ENCODE measurements at places on chromosomes 12 and 14.

GRCh38 chr14:91272341-91273272, 28.1 kb upstream of the GPR68 start:
- no peak for DNase-seq

GRCh38 chr12:57810450-57810849, 8.1 kb downstream of the AVIL start:
- DNase-seq: no peak

GRCh38 chr12:87518481-87518880, 510.7 kb downstream of the C12orf50 start:
- DNase-seq: no peak

- DNase-seq: no peak
Observed at GRCh38 chr12:67425394-67425793, 156.2 kb downstream of the CAND1 start.

DNA sequence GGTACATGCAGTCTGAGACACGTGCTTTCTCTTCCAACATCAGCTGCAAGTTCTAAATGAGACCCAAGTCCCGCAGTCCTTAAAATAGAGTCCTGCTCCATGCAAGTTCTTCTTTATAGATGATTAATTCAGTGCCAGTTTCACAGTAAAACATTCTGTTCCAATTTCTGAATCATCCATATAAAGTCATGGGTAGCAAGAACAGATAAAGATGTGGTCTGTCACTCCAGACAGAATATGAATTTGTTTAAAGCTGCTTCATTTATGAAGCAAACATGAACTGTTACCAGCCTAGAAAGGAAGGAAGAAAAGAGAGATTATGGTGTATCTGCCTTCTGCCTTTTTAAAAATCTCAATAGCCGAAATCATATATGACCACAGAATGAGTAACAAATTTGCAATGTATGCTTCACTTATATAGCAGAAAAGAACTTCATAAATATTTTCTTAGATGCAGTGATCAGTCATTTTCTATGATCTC, 83.3 kb downstream of the KITLG start:
- DNase-seq: no peak

DNA sequence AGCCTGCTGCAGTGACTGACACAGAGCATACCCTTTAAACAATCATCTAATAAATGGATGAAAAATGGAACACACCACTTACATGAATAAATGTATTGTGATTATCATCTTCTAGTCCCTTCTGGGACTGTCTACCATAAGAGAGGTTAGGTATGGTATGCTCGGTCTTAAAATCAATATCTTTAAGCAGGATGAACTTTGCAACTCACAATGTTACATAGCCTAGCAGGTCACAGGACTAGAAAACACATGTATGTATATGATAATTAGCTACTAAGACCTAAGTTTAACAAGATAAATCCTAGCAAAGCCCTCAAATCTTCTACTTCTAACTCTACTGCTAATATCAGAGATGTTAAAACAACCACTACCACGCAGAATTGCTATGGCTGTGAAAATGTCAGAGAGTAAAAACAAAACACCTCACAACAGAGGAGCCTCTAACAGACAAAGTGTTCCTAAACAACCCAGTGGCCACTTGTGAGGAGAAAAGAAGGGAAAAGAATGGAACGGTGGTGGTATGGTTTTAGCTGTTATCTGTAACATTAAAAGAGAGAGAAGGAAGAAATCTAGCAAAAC, 139.4 kb downstream of the STXBP6 start:
- DNase-seq: no peak

DNA sequence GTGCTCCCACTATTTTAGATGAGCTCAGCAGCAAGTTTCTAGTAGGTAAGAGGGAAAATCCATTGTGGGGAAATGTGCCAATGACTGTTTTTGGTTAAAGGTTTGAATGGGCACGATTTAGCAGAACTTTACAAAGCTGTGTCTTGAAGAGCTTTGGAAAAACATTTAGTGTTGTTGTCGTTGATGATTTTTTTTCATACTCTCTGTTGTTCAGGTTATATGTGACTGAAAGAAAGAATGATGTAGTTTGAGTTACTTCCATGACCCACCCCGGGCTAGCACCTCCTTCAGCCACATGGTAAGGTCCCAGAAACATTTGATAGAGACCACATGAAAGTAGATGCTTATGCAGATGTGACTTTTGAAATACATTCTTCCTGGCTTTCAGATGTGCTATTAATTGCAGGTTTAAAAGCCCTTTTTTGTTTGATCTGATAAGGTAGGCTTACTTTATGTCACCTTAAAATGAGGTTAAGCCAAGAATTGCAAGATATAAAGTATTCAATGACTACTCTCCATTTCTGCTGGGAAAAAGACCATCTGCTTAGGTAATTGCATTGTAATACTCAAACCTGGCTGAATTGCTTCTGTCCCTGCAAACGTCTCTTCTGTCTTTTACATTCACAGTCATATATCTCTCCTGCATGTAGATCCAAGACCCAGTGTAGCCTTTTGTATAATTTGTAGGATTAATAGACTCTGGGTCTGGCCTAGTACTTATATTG, 250.6 kb downstream of the RGS6 start:
- DNase-seq: no peak

All from activated CD4-positive, alpha-beta T cell treated with anti-CD3 and anti-CD28 coated beads for 1 hour (primary cell).